Brain microvascular endothelial cell (primary cell): ENCODE measurements at places on chromosomes 3 and 15.
A peak's percentile ranks its signal among the peaks of the same experiment; 100 is the strongest.

DNA sequence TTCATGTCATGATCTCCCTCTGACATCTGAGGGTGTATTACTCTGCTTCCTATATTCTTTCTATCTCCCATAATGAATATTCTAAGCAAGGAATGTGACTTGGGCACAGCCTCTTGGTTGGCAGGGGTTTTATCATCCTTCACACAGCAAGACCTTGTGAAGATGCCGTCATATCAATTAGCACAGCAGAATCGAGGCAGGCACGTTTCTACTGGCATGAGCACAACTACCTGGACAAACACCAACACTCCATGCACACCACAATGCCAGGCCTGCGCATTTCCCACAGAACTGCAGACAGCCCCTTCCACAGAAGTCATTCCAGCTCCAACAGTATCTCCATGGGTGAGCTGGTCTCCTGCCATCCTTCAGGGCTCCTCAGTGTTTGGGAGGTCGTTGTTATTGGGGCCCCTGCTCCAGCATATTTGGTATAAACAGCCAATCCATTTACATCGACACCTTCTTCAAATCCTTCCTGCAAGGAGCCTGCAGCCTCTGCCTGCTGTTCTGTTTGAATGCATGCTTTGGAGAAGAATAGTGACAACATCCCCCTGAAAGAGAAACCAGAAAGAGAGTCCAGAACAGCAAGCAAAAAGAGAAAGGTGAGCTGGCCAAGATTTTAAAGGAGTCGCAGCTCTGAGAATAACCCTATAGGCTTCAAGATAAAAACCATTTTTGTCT, 275.5 kb downstream of the SHOX2 start:
- DNase-seq, result no peak

DNA sequence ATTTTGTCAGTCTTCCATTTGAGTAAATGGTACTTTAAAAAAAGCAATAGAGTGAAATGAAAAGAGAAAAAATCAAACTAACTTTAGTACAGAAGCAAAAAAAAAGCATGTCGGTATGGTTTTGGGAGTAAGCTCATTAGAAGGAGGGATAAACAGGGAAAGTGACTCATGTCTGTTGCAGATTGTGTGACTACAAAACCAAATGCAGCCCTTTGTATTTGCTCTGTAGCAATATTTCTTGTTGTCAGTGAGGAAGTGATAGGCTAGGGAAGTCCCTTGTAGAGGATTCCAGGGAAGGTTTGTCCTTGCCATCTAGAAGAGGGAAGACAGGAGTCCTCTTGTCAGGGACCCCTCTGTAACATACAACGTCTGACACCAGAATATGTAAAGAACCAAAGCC, 150.5 kb upstream of the POU1F1 start:
- DNase-seq, result peak; percentile 6

GRCh38 chr3:156474560-156475389, 80.1 kb downstream of the SSR3 start:
- DNase-seq, result no peak

DNA sequence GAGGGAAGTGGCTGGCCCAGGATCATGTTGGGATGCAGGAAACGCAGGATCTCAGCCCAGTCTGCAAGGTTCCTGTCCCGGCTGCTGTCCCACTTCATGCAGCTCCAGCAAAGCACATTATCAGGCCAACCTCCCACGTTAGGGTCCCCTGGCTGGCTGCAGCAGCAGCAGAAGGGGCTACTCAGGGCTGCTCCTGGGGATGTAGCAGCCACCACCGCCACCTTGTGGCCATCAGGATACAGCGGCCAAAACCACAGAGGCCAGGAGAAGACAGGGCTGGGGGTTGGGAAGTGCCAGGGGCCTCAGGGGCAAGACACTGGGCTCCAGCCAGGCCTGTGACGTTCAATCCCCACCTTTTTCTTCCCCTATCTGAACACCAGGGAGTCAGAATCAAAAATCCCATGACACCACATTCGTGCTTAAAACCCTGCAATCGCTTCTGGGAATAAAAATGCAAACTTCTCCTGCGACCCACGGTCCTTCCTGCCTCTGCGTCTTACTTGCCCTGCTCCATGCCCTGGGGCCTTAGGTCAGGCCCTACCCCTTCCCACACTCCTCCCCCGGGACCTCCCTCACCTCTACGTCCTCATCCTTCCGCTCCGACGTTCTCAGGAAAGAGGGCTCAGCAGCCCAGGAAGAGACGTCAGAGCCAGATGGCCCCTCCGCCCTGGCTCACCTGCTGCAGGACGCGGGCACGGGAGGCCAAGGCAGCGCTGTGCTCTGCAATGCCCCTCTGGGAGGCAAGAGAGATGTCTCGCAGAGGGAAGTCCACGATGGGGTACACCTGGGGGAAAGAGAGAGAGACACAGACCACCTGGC, 21.5 kb downstream of the SSUH2 start:
- DNase-seq, result peak; percentile 65

- DNase-seq, result no peak
Observed at GRCh38 chr3:14836049-14836468, 17.3 kb downstream of the FGD5 start.
